ENCODE measurements at places on chromosomes 2 and 18.

DNA sequence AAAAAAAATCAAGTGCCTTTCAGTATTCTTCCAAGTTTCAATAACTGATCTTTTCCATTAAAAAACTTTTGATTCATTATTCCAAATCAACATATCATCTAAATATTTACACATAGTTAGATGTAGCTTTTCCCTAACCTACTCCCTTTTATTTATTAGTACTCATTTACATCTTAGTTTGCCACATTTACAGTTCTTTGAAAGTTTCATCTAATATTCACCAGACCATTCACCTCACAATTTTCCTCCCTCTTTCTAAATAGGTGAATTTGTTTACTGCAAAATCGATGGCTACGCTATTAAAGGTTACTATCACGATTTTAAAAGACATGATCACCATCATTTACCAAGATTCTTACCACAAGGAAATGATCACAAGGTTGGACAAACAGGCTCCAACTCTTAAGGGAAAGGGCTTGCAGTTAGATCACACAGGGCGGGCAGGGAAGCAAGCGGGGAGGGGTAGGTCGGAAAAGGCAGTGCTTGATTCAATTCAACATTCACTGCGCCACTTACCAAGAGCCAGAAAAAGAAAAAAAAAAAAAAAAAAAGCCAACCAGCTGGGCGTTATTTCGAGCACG, 654 bp upstream of the MARCHF7 start:
- no peak for DNase-seq

GRCh38 chr2:173872714-173873113, 92.5 kb downstream of the SP3 start:
- DNase-seq: no peak

DNA sequence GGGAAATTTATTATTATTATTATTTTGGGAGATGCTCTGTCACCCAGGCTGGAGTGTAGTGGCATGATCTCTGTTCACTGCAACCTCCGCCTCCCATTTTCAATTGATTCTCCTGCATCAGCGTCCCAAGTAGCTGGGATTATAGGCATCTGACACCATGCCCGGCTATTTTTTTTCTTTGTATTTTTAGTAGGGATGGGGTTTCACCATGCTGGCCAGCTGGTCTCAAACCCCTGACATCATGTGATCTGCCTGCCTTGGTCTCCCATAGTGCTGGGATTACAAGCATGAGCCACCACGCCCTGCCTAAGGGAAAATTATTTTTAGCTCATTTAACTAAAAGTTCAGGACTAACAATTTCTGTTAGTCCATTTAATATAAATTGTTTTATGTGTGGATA, 109.2 kb upstream of the SESTD1 start:
- no peak for DNase-seq

- DNase-seq: peak; percentile 61
These were observed 13.6 kb upstream of the THADA start for GRCh38 chr2:43609290-43609918.

DNA sequence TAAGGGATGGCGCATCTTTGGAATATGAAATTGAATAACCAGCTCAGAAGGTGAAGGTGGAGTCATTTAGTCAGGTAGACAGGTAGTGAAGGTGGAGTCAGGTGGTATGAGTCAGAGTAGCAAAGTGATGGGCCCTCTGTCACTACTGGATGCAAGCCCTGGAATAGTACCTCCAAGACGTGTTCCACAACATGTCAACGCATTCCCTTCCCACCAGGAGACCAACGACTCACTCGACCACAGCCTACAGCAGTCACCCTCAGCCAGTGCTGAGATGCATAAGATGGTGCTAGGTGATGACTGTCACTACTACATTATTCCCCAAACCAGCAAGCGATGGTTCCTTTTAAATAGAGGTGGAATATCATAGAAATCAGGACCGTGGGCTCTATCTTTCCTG, 6.8 kb downstream of the CPLX4 start:
- peak; percentile 55 for DNase-seq

GRCh38 chr18:52312346-52312745, 27.7 kb upstream of the DCC start:
- DNase-seq: no peak

GRCh38 chr18:41449612-41450011, 505.4 kb upstream of the PIK3C3 start:
- no peak for DNase-seq

DNA sequence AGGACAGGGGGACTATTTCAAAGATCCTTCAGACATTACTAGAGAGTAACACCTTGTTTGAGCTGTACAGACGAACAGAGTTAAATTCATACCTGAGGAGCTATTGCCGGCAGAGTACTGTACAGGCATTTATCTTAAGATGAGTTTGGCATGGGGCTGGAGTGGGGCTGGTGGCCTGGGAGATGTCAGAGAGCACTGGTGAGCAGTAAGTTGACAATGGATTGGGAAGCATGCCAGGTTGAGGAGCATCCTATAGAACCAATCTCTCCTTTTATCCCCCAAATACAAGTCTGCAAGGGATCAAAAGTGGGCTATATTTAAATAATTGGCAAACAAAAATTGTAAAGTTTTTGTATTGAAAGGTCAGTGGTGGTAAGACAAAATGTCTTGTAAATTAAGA, 58.6 kb downstream of the ADCYAP1 start:
- no peak for DNase-seq

- no peak for DNase-seq
These were observed 5.4 kb upstream of the BOD1L2 start for GRCh38 chr18:57141208-57142129.

DNA sequence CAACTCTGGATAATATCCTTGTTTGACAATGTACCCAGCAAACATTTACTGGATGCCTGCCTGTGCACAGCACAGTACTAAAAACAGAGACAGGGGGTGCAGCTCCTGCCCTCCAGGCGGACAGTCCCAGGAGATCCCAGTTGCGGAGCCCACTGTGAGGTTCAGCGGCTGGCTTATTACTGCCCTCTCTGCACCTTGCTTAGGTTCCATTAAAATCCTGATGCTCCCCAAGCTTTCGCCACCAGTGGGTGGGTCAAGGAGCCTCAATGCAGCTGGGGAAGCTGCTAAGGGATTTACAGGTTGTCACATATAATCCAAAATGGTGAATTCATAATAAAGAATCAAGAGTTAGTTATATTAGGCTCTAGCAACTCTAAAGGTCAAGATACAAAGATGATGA, 38.3 kb downstream of the CRACDL start:
- DNase-seq: no peak

DNA sequence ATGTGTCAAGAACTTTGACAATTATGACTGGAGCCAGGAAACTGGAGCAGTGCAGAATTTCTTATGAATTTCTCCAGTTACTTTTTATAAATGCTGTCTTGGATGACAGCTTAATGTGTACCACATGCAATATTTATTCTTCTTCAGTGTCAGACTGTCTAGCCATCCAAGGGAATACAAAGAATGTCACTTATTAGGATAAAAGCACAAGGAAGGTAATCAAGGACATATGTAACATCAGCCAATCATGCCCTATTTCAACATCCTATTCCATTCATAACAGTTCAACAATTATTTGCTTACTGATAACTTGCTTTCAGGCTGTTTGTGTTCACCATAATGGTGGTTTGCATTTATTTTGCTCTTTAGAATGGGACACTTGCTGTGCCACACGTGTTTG, 139.8 kb downstream of the OLA1 start:
- DNase-seq: no peak

DNA sequence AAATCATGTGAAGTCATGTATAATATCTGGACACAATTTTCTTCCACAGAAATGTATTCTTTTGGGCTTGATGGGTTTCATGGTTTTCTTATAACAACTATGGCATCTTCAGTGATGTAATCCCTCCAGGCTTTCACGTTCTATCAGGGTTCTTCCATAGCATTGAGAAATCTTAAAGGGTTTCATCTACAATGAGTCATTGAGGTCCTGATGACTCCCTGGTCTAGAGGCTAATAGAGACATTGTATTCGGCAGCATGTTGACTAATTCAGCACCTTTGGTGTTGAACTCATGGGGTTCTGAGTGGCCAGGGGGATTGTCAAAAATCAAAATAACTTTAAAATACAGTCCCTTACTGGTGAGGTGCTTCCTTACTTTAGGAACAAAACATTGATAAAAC, 614.0 kb upstream of the CRIM1 start:
- no peak for DNase-seq

- DNase-seq: no peak
These were observed 53.0 kb downstream of the ICOS start for GRCh38 chr2:203989521-203989920.

- peak; percentile 35 for DNase-seq
These were observed 41.1 kb upstream of the CCDC150 start for GRCh38 chr2:196598412-196598811.

DNA sequence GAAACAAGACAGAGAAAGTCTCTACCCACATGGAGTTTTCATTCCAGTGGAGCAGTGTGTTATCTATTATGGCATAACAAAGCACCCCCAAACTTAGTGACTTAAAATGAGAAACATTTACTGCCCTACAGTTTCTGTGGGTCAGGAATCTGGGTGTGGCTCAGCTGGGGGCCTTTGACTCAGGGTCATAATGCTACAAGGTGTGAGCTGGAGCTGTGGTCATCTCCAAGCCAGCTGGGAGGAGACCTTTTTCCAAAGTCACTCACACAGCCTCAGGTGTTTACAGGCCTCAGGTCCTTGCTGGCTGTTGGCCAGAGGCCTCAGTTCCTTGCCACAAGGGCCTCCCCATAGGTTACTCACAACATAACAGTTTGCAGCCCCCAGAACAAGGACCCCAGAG, 169.2 kb downstream of the ETAA1 start:
- DNase-seq: peak; percentile 19
